ENCODE measurements at places on chromosomes 3 and 15.

GRCh38 chr3:12579905-12580304 is 23.0 kb downstream of the MKRN2 start:
- no peak for DNase-seq

GRCh38 chr3:71926616-71927015 is 141.7 kb upstream of the PROK2 start:
- no peak for DNase-seq

- DNase-seq = no peak
Measured at GRCh38 chr15:97177151-97177577, 783.3 kb upstream of the ARRDC4 start.

DNA sequence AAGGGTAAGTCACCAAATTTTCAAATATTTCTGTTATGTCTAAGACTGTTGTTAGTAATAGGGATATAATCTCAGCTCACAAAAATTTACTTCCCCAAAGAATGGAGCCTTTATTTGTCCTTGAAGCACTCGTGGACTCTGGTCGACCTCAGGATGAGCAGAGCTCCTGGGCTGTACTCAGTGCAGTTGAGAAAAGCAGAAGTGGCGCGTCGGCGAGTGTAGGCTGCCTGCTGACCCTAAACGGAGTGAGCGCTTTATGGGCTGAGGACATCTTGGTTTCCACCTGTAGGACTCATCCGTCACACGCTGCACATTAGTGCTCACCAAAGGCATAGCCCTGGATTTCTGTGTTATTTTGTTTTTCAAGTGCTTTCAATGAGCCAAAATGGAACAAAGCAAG is 11.0 kb downstream of the GABRA5 start:
- no peak for DNase-seq

- DNase-seq = peak; percentile 35
Measured at GRCh38 chr15:77118882-77119321, 48.0 kb upstream of the TSPAN3 start.

- no peak for DNase-seq
Measured at GRCh38 chr3:57863380-57863779, 107.3 kb downstream of the SLMAP start.

DNA sequence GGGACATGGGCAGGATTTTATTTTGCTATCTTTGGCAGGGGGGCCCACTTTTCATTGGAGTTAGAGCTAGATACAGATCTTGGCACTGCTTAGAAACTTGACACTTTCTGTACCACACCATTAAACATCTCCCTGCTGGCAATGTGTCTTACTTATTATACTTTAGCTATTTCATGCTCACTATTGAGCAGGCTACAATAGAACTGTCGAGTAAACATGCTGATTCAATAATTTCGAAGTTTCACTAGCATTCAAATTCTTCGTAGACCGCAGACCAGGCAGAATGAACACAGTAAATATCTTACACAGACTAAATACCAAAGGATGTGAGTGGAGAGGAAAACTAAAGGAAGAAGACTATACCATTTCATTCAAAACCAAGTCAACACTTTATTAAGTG is 180.8 kb downstream of the UNC13C start:
- DNase-seq = no peak

DNA sequence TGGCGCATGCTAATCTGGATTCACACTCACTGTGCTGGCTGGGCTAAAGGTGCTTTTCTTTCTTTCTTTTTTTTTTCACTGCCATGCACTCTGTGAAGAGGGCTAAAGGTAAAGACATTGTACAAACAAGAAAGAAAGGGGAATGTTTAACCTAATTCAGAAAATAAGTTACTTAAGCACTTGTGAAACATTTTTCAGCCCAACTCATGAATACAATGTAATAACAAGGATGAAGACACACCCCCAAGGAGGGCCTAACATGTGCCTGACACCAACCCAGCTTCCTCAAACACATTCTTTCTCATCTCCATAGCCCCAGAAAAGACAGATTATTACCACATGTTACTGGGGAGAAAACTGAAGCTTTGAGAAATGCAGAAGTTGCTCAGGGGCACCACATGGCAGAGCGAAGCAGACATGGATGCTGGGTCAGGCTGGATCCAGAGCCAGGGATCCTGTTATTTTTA is 5.7 kb downstream of the STIMATE start:
- DNase-seq = no peak

DNA sequence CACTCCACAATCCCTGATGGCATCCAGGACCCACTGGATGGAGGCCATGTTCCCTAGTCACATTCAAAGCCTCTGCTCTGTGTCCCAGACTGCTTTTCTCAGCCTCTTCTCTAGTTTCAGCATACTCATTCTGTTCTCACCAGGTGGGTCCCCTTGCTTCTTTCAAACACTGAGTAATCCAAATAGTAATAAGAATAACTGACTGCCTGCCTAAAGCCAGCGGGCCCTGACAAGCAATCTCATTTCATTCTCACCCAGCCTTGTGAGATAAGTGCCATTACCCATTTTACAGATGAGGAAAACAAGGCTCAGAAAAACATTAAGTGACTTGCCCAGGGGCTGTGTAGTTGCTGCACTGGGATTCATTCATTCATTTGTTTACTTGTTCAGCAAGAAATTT is 25.4 kb downstream of the MAPKAPK3 start:
- no peak for DNase-seq

DNA sequence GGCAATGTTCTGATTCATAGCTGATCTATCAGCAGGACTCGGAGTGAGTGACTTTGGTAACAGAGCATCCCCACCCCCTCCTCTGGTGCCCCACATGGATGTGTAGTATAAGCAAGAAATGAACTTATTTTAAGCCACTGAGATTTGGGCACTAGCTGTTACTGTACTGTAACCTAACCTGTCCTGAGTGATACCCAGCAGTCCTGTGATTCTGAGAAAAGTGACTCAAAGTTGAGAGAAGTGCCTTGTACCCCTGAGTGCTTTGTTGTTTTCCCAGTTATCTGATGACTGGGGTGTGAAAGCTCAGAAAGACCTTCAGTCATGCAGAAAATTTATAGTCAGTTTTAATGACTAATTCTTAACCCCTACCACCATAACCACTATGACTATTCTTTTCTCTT is 439.9 kb upstream of the RBMS3 start:
- no peak for DNase-seq

- DNase-seq = no peak
Measured at GRCh38 chr3:173591401-173591800, 193.9 kb downstream of the NLGN1 start.

DNA sequence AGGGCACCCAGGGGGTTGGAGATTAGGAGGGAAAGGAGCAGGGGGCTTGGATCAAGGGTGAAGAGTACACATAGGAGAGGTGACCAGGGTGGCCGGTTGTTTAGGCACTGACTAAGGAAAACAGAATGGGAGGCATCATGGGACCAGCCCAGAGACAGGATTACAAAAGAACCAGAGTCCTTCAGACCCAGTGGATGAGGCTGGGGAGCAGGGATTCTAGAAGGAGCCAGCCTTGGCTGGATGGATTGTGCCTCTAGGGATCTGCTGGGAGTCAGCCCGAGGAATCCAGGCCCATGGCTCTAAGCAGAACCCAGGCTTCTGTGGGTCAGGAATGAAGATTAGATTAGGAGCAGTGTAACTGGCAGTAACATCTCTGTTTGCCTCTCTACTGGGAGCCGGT is 98.6 kb downstream of the ARNT2 start:
- no peak for DNase-seq

DNA sequence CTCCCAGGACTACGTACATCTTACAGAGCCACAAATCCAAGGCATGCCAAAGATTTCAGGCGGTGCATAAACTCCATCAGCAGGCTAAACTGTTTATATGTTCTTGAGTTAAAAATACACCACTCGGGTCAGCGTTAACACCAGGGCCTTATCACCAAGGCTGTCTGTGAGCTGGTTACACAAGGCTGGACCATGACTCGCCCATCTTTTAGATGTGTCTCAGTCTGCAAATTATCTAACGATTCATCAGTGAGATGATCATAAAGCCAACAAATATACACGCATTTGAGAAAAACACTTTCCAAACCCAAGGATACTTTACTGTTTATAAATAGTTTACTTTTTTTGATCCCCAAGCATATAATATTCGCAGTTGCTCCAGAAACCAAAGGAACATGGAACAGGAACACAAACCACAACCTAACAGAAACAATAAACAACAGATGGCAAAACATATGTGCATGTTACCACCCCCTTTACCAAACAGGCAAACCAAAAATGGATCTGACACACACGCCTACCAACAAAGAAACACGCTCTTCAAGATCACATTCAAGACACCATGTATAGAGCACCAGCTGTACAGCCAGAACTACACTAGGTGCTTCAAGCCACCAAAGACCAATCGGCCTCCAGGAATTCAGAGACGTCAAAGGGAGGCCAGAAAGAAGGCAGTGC is 15.4 kb downstream of the LRIG1 start:
- DNase-seq = no peak

- no peak for DNase-seq
Measured at GRCh38 chr3:191721390-191721861, 260.5 kb downstream of the PYDC2 start.

GRCh38 chr15:25733856-25734679 is 129.1 kb downstream of the ATP10A start:
- no peak for DNase-seq

GRCh38 chr3:147509448-147509847 is 100.3 kb downstream of the ZIC1 start:
- no peak for DNase-seq

DNA sequence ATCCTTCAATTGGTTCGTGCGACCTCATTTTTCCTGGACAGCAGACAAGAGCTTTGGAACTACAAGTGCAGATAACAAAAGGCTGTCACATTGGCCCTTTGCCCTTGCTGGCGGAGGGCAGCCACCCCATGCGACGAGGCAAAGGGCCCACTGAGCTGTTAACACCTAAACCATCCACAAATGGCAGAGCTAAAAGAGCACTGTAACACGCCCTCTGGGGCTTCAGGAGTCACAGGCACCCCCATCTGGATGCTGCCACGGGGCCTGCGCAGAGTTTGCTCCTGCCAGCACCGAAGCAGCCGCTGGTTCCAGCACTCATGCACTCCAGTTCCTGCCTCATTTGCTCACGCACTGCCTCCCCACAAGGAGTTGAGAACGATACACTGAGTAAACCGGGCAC is 524.9 kb downstream of the ZNF385D start:
- DNase-seq = no peak

GRCh38 chr3:133548090-133548489 is 25.4 kb upstream of the CDV3 start:
- DNase-seq = no peak

DNA sequence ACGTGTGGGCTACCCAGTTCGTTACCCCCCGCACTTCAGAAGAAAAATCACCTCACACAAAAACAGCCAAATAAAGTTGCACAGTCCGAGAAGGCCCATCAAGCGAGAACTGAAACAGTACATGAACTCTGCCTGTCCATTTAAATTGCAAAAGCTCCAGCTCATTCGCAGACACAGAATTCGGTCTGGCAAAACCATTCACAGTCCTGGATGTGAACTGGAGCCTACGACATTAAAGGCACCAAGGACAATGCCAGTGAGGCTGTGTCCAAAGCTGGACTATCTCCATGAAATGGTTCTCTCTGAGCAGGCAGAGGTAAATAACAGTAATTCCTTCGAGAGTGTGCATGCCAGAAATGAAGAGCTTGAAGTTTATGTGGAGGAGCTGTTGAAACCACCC is 261.3 kb upstream of the ICE2 start:
- no peak for DNase-seq

DNA sequence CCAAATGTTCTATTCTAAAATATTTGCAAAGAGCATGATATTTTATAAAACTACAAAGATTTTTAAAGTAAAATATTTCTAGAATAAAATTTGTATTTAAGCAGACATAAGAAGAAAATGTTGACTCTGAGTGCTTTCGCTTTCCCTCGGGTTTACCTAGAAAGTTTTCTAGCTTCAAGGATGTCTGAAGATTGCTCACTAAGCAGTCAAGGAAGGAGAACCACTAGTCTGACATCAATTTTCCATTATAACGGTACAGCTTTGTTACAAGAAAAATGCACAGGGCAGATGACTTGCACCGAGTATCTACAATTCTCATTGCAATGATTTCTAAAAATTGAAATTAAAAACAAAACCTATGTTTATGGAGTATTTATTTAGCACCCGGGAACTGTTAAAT is 14.2 kb downstream of the GPR15 start:
- DNase-seq = no peak

GRCh38 chr3:186902713-186903112 is 27.6 kb upstream of the ST6GAL1 start:
- no peak for DNase-seq

GRCh38 chr15:28903555-28903954 is 17.8 kb downstream of the APBA2 start:
- DNase-seq = no peak

DNA sequence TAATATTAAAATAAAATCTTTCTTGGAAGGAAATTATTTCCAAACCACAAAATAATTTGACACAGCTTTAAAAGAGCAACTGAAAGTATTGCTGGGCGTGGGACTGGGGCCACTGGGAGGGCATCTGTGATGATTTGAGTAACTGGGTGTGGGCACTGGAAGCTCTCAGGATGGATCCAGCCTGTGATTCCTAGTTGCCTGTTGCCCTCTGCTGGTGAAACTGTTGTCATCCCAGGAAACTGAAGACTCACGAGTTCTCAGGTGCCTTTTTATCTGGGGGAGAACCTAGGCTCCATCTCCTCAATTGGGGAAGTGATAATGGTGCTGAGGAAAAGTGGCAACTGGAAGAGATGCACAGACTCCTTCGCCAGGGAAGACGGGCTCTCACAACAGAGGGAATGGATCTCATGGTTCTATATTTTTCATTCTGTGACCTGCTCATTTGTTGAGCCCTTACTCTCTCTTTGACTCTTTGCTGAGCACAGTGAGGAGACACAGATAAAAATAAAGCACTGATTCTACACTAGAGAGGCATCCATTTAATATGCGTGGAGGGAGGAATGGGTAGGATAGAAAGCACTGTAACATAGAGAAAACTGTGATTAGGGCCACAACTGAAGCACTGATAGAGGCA is 61.6 kb downstream of the TPRG1 start:
- peak; percentile 78 for DNase-seq

- DNase-seq = no peak
Measured at GRCh38 chr3:184178521-184179138, 4.0 kb downstream of the AP2M1 start.

GRCh38 chr3:58588030-58588614 is 10.9 kb upstream of the FAM107A start:
- DNase-seq = no peak

- DNase-seq = no peak
Measured at GRCh38 chr15:47514200-47514652, 203.1 kb upstream of the SEMA6D start.

GRCh38 chr3:149819432-149819831 is 6.4 kb downstream of the RNF13 start:
- DNase-seq = no peak

GRCh38 chr3:106208967-106209366 is 340.2 kb upstream of the CBLB start:
- no peak for DNase-seq

GRCh38 chr3:72008226-72008996 is 223.5 kb upstream of the PROK2 start:
- no peak for DNase-seq

- DNase-seq = no peak
Measured at GRCh38 chr15:85860394-85861161, 65.9 kb upstream of the KLHL25 start.

GRCh38 chr3:72821161-72821781 is 27.0 kb downstream of the SHQ1 start:
- DNase-seq = peak; percentile 62

All from NCI-H345 (cell line).